ENCODE measurements at places on chromosomes 4 and X.
A peak's percentile ranks its signal among the peaks of the same experiment; 100 is the strongest.

- no peak for DNase-seq
These were observed 12.8 kb upstream of the SLITRK4 start for GRCh38 chrX:143648705-143649104.

- DNase-seq: peak; percentile 82
These were observed 714 bp downstream of the USP11 start for GRCh38 chrX:47233333-47234113.

GRCh38 chr4:33709247-33709646, 2535.1 kb downstream of the ARAP2 start:
- peak; percentile 13 for DNase-seq

DNA sequence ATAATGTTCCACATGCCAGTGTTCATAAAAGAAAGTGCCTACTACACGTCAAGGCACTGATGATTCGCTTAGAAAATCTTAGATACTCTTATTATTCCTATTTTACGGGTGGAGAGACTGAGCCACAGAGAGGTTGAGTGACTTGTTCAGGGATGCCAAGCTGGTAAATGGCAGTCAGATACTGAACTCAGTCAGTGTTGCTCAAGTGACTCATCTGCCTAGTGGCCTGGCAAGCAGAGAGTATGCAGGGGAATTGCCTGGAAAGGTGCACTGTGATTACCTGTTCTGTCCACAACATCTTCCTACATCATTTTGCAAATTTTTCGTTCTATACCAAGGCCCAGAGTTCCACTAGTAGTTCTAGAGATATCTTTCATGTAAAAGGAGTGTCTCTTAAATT, 68.4 kb downstream of the RAPGEF2 start:
- DNase-seq: no peak

DNA sequence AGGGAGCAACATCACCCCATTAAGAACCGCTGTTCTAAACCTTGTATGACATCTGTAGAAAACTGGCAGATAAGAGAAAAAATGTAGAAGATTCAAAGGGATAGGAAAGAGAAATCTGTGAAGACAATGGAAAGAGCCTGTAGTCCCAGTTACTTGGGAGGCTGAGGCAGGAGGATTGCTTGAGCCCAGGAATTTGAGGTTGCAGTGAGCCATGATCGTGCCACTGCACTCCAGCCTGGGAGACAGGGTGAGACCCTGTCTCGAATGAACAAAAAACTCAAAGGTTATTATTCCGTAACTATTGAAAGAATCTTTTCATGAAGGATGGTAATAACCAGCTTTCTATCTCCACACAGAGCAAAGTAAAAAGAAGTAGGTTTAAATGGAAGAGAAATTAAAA, 1.6 kb upstream of the CLCN4 start:
- DNase-seq: no peak
